Stimulated activated naive CD4-positive, alpha-beta T cell (primary cell): ENCODE measurements at places on chromosomes 12 and 14.

DNA sequence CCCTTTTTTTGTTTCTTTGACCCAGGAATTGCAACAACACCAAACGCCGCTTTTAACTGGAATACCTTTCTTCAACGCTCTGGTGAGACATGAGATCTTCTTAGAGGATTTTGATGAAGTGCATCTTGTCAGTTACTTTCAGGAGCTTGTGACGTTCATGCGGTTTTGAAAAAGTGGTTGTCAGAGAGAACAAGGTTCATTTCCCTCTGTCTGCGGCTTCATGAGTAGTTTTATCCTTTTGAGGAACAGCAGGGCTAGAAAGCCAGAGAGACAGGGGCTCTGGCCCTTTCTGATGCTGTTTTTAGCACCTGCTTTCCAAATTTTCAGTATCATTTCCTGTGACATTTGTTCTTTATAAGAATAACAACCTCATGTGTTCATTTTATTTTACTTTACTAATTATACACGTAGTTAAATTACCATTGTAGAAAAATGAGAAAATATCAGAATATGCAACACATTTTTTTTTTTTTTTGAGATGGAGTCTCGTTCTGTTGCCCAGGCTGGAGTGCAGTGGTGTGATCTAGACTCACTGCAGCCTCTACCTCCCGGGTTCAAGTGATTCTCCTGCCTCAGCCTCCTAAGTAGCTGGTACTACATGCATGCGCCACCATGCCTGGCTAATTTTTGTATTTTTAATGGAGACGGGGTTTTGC, 61.8 kb downstream of the GLT1D1 start:
- DNase-seq: no peak

- DNase-seq: no peak
Measured at GRCh38 chr12:80086025-80086424, 13.3 kb upstream of the OTOGL start.

DNA sequence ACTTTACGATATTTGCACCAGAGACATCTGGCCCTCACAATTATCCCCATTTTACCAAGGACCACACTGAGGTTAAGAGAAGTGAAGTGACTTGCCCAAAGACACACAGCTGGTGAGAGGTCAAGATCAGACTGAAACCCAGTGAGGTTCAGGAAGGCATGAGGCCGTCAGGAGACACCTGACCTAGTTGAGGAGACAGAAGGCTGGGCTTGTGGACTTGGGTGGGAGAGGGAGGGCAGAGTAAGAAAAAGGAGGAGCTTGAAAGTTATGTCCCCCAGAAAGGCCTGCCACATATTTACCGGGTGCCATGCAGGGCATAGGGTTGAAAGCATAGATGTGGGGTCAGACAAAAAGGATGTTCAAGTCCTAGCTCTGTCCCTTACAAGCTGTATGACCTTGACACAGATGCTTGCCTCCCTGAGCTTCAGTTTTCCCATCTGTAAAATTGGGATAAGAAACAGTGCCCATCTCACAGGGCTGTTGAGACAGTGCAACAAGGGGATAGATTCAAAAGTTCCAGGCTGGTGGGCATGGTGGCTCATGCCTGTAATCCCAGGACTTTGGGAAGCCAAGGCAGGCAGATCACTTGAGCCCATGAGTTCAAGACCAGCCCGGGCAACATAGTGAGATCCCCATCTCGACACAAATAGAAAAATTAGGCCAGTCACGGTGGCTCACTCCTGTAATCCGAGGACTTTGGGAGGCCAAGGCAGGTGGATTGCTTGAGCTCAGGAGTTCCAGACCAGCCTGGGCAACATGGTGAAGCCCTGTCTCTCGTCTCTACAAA, 6.4 kb downstream of the SELPLG start:
- no peak for DNase-seq

- no peak for DNase-seq
Measured at GRCh38 chr14:30381861-30382480, 177.0 kb upstream of the G2E3 start.
